ENCODE measurements at places on chromosomes 1 and 21.

- no peak for DNase-seq
Observed at GRCh38 chr1:43042773-43043457, 84.2 kb upstream of the SLC2A1 start.

GRCh38 chr1:77977989-77978292 lies 931 bp downstream of the FUBP1 start:
- no peak for DNase-seq

DNA sequence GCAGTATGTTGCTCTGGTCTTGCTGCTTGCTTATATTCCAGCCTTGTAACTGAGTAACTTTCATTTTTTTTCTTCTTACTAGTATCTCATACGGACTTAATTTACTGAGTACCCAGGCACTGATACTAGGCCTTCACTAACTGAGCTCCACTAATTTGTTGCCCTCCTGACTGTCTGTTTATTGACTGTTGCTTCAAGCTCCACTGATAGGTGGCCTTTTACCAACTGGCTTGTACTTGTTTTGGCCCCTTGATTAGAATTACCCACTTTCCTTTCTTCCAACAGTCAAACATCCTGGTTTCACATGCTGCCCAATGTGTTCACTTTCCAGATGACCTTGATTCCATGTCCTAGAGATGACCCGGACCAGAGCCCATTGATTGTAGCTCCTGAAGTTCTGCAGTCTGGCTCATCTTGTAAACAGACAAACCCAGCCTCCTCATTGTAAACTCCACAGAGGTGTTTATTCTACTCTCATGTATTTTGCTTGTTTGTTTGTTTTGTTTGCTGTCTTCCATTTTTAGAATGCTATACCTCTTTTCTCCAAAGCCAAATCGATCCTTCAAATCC lies 27.7 kb downstream of the RGS1 start:
- no peak for DNase-seq

GRCh38 chr1:119799003-119799402 lies 12.3 kb downstream of the REG4 start:
- no peak for DNase-seq

DNA sequence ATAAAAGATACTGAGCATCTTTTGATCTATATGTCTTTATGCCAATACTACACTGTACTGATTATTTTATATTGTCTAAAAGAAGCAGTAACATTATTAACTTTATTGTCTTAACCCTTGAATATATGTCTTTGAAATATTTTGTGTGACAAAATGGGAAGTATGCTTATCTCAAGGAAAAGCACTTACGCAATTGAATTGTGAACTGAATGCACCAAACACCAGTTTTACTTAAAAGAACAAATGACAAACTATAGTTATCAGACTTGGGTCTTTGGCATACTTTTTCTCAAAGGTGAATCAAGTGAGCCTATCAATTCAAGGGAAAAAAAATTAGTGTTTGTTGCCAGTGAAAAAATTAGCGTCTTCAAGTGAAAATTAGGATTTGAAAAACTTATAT lies 9.2 kb upstream of the SLC6A9 start:
- no peak for DNase-seq

DNA sequence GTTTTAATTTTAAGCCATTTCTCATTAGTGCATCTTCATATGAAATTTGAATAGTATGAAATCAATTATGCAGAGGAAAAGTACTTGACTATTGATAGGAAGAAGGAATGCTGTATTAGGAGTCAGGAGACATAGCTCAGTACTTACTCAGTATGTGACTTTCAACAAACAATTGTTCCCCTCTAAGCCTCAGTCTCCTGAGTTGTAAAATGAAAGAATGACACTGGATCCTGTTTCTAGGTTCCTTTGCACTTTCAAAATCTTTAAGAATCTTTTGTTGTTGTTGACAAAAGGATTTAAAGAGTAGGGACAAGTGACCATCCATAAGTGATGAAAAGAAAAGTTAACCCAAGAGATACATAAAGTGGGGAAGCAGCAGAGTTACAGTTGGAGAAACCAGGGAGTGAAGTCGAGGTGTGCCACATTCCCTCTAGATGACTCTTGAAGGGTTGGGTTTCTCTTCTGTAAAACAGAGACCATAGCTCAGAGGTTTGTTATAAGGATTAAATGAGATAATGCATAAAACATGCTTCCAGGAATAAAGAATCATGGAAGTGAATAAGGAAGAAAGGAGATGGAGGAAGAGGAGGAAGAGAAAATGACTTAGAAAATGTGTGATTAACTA lies 105.7 kb upstream of the KCNJ15 start:
- DNase-seq = no peak

DNA sequence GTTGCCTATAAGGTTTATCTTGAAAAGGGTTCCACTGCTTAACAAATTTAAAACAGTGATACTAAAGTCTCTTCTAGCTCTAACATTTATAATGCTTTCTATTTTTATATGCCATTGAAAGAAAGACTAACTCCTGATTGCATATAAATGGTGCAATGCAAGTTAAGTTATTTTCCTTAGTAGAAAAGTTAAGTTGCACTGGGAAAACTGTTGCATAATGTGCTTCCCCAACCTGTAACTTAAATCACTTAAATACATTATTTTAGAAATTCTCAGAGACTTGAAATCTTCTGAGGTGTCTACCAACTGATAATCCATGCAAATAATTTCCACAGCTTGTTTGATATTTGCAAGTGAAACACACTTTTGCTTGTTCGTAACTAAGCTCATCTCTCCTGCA lies 175.0 kb upstream of the HMCN1 start:
- DNase-seq = no peak

DNA sequence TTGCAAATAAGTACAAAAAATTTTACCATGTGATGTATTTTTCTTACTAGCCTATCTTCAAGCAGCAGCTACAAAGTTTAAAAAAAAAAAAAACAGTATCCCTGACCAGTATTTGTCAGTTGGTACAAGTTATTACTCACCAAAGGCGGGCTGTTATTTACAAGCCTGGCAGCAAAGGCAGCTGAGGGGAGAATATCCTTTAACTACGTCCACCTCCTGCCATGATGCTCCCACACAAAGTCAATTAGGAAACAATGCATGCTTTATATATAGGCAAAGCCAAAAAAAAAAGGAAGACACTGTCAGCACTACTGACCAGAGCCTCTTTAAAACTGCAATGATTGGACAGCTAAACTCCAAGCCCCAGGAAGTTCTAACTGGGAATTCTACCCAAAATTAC lies 13.7 kb downstream of the PSMA5 start:
- no peak for DNase-seq

GRCh38 chr1:202067188-202067974 lies 55.3 kb upstream of the GPR37L1 start:
- DNase-seq = no peak

GRCh38 chr1:15786581-15786980 lies 20.9 kb downstream of the UQCRHL start:
- DNase-seq = no peak

GRCh38 chr1:182580736-182581135 lies 8.3 kb downstream of the RNASEL start:
- DNase-seq = no peak

GRCh38 chr1:3863231-3863935 lies 6.1 kb downstream of the DFFB start:
- no peak for DNase-seq

GRCh38 chr1:33872275-33872674 lies 8.4 kb downstream of the HMGB4 start:
- no peak for DNase-seq

DNA sequence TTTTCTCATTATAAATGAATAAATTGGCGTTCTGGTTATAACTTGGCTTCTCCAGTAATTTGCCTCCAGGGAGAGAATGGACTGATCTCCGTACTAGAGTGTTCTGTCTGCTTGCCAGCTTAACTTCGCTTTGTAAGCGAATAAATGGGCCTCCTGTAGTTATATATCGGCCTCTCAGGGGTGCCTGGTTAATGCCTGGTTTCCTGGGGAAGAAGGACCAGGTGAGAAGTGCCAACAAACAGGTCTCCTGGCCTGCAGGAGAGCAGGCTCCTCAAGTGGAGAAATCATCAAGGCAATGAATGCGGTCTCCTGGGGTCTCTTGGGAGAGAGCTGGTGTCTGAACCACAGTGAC lies 107.4 kb upstream of the SERBP1 start:
- DNase-seq = no peak

GRCh38 chr1:162755306-162755705 lies 35.2 kb upstream of the HSD17B7 start:
- DNase-seq = no peak

- no peak for DNase-seq
Observed at GRCh38 chr1:12055259-12055658, 7.8 kb upstream of the TNFRSF8 start.

DNA sequence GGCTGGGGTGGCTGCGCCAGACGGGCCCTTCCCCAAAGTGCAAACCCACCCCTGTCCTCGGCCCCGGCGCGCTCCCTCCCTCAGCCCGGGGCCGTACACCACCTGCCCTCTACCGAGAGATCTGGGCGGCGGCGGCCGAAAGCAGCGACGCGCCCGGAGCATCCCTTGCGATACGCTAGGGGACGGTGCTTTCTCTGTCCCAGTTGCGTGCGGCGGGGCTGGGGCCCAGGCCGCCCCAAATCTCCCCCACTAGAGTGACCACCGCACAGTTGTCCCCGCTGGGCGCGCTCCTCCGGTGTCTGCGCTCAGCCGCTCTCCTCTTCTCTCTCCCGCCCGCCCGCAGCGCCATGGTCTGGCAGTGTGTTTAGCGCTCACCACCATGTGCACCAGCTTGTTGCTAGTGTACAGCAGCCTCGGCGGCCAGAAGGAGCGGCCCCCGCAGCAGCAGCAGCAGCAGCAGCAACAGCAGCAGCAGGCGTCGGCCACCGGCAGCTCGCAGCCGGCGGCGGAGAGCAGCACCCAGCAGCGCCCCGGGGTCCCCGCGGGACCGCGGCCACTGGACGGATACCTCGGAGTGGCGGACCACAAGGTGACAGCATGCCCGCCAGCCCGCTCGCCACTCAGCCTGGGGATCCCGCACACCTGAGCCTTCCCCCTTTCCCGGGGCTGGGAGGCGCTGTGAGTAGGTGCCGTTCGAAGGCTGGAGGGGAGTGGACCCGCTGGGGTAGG lies 1.0 kb downstream of the ST6GALNAC5 start:
- DNase-seq = no peak

- no peak for DNase-seq
Observed at GRCh38 chr1:207440626-207441025, 13.5 kb upstream of the CR2 start.

DNA sequence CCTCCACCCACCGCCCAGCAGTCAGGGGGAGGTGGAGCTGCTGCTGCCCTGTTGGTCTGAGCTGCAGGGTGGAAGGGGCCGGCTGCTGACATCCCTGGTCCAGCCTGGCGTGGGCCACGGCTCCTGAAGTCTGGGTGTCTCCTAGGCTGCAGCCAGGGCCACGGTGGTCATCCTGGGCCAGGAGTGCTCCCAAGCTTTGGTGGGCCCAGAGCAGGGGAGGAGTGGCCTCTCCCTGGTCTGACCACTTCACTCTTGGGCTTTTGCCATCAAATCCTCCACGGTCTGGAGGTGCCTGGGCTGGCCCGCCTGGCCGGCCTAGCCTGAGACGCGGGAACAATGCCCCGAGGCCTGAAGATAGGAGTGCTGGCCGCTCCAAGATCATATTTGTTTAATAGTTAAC lies 5.8 kb downstream of the PRDM16 start:
- no peak for DNase-seq

DNA sequence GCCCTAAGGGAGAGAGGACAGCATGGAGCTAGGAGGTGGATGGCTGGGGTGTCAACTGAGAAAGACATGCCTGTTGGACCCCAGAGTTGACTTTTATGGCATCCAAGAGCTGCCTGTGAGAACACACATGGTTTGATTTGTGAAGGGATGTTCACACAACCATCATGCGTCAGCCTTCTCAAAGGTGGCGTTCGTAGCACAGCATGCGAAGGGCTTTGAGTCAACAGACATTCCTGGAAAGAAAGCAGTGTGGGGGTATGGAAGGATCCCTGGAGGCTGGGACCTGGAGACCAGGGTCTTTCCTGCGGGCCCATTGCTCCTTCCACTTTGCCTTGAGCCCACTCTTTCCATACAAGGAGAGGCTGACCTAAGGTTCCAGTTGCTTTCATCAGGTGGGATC lies 6.4 kb upstream of the WNT3A start:
- no peak for DNase-seq

GRCh38 chr1:223832637-223832943 lies 13.2 kb downstream of the TP53BP2 start:
- DNase-seq = no peak

DNA sequence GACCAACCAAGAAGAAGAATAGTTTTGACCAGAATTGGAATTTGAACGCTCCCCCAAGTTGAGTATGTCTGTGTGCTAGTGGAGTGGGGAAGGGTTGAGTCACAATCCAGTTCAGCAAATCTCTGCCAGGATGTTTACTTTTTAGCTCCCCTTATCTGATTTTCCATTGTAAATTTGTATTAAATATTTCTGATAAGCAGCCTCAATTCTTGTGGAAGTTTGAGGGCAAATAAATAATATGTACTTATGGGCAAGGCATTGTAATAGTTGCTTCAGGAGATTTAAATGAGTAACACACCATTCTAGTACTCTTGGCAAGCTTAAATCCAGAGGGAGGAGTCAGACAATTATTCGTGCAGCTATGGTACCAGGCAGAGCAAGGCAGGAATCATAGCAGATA lies 14.4 kb downstream of the CXADR start:
- DNase-seq = no peak

GRCh38 chr1:25066256-25066655 lies 136.2 kb upstream of the RUNX3 start:
- DNase-seq = no peak

DNA sequence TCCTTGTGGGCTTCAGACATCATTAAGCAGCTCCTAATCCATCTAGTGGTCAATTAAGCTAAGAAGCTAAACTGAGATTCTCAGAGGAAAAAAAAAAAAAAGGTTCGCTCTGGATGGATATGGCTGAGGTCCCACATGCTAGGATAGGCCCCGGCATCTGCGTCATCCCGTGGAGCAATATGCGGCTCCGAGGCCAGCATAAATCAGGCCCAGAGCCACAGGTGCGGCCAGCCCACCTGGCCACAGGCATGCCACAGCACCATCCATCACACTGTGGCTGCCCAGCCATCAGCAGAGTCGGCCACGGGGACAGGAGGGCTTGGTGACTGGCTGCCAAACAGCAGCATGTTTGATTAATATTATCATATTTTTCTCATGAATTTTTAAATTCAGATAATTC lies 106.9 kb upstream of the TIAM1 start:
- DNase-seq = no peak

DNA sequence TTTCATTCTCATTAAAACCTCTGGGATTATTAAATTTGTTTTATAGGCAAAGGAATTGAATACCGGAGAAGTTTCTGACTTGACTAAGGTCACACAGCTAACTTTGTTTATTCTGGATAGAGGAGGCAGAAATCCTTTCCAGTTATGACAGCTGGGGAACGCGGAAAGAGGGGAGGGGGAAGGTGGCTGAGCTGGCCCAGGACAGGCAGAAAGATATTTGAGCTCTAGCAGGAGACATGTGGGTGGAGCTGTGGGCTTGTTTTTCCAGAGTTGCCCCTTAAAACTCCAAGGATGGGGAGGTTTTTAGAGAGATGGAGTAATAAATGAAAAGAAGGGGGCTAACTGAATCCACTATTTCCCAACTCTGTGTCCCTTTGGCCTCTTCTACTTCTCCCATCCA lies 27.8 kb downstream of the FOXD2 start:
- no peak for DNase-seq

GRCh38 chr1:59122527-59122926 lies 174.4 kb upstream of the FGGY start:
- no peak for DNase-seq

Data from AG09319 (cell line).